Tibial artery (tissue), 4 donors: ENCODE measurements at places on chromosomes 3 and 15.

DNA sequence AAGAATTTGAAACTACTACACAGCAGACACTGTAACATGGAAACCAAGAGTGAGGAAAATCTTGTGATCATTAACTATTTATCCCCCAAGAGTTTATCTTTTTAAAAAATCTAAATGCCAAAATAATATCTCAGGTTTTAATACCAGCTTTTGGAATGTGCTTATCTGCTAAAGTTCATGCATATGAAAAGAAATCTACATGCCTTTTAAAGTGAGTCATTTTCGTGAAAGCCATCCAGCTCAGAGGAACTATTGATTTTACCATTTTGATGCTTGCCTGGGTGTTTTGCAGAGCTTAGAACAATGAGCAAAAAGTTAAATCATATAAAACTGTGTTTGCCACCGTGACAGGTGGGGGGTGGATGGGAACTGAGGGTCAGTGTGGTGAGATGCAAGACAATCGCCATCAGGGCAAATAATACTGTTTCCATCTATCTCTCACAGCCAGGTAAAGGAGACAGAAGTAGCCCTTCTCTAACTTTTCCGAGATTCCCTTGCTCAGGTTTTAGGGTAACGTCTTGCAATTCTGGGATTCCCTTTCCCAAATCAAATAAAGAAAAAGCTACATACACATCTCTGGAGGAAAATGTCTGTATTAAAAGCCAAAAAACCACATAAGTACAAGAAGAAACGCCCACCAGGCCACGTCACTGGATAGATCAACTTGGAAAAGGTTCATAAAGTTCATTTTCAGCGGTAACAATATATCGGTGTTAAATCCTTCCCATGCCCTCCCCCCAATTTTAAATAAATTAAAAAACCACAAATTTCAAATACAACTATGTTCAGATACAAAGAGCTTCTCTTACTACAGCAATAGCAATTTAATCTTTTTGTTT lies 2.0 kb downstream of the TMEM158 start:
- no peaks in the 10 kb centered on the region for H3K27me3 ChIP-seq
- H3K4me3 ChIP-seq: no peak overlapping the region
- H3K27ac ChIP-seq: no peak overlapping the region
- DNase-seq: no peak
- H3K4me1 ChIP-seq: peaks cover 12% of the 10 kb centered on the region

- H3K36me3 ChIP-seq: no peaks in the 10 kb centered on the region
- H3K27me3 ChIP-seq: peaks cover 10% of the 10 kb centered on the region
- no peak for DNase-seq
- no peak overlapping the region for H3K27ac ChIP-seq
Observed at GRCh38 chr3:44907612-44908011, 33.2 kb downstream of the TGM4 start.

DNA sequence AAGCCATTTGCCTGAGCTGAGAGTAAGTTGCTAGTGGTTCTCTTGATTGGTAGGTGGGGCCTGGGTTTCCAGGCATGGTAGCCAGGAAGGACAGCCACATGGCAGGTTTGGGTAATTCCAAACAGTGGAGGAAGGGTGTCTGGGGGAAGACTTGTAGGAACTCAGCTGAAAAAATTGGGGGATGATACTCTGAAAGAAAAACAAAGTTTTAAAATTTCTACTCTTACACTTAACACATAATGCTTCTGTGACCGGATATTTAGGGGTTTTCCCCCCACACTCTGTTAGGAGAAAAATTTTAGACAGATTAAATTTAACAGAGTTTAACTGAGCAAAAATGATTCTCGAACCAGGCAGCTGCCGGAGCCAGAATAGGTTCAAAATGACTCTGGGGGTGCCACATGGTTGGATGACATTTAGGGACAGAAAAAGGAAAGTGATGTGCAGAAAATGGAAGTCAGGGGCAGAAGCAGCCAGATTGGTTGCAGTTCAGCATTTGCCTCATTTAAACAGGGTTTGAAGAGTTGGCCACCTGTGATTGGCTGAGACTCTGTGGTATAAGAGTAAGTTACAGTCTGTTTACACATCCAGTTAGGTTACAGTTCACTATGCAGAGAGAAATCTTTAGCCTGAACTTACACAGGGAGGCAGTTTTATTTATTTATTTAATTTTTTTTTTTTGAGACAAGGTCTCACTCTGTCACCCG lies 8.1 kb downstream of the B2M start:
- H3K27me3 ChIP-seq: no peaks in the 10 kb centered on the region
- peaks cover 38% of the 10 kb centered on the region for H3K36me3 ChIP-seq
- DNase-seq: no peak
- H3K4me1 ChIP-seq: peaks cover 5% of the 10 kb centered on the region
- no peak overlapping the region for H3K4me3 ChIP-seq
- no peak overlapping the region for H3K27ac ChIP-seq

GRCh38 chr3:98726084-98726483 lies 37.1 kb upstream of the ST3GAL6 start:
- no peaks in the 10 kb centered on the region for H3K27me3 ChIP-seq
- H3K4me1 ChIP-seq: no peaks in the 10 kb centered on the region
- no peak overlapping the region for H3K4me3 ChIP-seq

DNA sequence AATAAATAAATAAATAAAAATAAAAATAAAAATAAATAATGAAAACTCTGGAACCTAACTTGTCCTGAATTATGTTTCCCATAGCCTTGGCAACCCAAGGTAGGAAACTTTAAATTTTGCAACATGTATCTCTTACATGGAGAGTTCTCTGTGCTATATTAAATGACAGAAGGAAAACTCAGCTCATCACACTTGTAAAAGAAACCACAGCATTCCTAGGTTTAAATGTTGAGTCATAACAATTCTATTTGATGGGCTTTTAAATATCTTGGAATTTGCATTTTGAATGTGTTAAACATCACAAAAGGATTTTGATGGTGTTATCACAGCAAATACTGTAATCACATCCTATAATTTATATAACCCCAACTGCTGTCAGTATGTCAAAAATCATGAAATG lies 144.2 kb downstream of the LRTM1 start:
- no peaks in the 10 kb centered on the region for H3K27me3 ChIP-seq
- no peak overlapping the region for H3K4me3 ChIP-seq
- no peak overlapping the region for H3K27ac ChIP-seq
- no peaks in the 10 kb centered on the region for H3K36me3 ChIP-seq

DNA sequence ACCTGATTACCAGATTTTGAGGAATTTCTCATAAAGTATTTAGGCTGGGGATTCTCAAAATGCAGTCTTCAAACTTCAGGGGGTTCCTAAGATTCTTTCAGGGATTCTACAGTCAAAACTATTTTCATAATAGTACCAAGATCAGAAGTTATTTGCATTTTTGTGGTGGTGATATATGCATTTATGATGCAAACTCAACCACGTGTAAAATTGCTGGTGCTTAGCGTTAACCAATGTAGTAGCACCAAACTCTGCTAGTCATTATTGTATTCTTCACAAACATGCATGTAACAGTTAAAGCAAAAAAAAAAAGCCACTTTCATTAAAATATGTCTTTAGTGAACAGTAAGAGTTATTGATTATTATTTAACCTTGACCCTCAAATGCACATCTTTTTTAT lies 274.9 kb upstream of the DNAJC19 start:
- no peak for DNase-seq
- no peaks in the 10 kb centered on the region for H3K4me1 ChIP-seq
- H3K4me3 ChIP-seq: no peak overlapping the region
- H3K27ac ChIP-seq: no peak overlapping the region
- H3K36me3 ChIP-seq: no peaks in the 10 kb centered on the region
- H3K27me3 ChIP-seq: no peaks in the 10 kb centered on the region

- no peaks in the 10 kb centered on the region for H3K27me3 ChIP-seq
- peaks cover 6% of the 10 kb centered on the region for H3K4me1 ChIP-seq
- no peak overlapping the region for H3K27ac ChIP-seq
- H3K36me3 ChIP-seq: no peaks in the 10 kb centered on the region
- DNase-seq: no peak
Observed at GRCh38 chr15:38991126-38991525, 426.5 kb upstream of the RASGRP1 start.

GRCh38 chr3:105842943-105843342 lies 25.9 kb downstream of the CBLB start:
- H3K27me3 ChIP-seq: no peaks in the 10 kb centered on the region
- H3K27ac ChIP-seq: no peak overlapping the region

DNA sequence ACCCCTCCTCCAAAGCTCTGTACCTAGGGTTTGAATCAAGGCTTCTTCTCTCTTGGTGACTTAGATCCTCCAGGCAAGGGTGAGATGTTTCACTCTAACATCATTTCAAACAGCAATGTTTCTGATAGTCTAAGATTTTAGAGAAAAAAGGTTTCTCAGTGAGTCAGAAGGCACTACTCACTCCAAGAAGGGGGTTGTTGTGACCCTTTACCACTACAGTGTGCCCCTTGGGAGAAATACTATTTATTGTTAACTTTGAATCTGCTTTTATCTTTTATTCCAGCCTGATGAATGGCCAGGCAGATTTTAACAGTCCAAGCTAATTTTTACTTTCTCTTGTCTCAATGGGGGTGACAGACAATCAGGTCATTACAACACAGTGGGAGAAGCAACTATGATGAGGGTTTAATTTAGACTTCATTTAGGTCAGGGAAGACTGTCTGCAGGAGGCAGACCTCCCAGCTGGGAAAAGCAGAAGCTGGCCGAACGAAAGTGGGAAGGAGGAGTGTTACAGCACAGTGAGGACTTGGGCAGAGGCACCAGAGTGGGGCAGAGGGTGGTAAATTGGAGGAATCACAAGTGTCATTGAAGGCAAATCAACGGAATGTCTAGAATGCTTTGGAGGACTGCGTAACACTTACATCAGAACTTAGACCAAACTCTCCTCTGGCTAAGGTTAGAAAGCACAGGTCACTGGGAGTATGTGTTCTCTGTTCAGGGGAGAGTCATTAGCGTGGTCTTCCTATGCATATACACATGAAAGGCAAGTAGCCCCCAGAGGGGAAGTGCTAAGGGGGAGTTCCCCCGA lies 21.2 kb downstream of the ZNF860 start:
- no peaks in the 10 kb centered on the region for H3K27me3 ChIP-seq
- no peak overlapping the region for H3K27ac ChIP-seq
- DNase-seq: no peak
- no peaks in the 10 kb centered on the region for H3K36me3 ChIP-seq
- no peaks in the 10 kb centered on the region for H3K4me1 ChIP-seq
- H3K4me3 ChIP-seq: no peak overlapping the region

GRCh38 chr3:159674583-159674982 lies 314.1 kb upstream of the IL12A start:
- no peaks in the 10 kb centered on the region for H3K36me3 ChIP-seq
- no peaks in the 10 kb centered on the region for H3K4me1 ChIP-seq
- no peak overlapping the region for H3K27ac ChIP-seq
- no peaks in the 10 kb centered on the region for H3K27me3 ChIP-seq

GRCh38 chr3:129620828-129621559 lies 14.5 kb upstream of the PLXND1 start:
- no peaks in the 10 kb centered on the region for H3K36me3 ChIP-seq
- H3K27me3 ChIP-seq: no peaks in the 10 kb centered on the region
- DNase-seq: no peak
- H3K4me3 ChIP-seq: no peak overlapping the region
- no peak overlapping the region for H3K27ac ChIP-seq

GRCh38 chr15:68957696-68958095 lies 27.4 kb downstream of the SPESP1 start:
- no peaks in the 10 kb centered on the region for H3K36me3 ChIP-seq
- H3K27me3 ChIP-seq: peaks cover 8% of the 10 kb centered on the region
- no peak for DNase-seq
- H3K4me1 ChIP-seq: no peaks in the 10 kb centered on the region
- no peak overlapping the region for H3K4me3 ChIP-seq

- H3K36me3 ChIP-seq: no peaks in the 10 kb centered on the region
- H3K4me3 ChIP-seq: no peak overlapping the region
- no peaks in the 10 kb centered on the region for H3K4me1 ChIP-seq
- H3K27ac ChIP-seq: no peak overlapping the region
- no peaks in the 10 kb centered on the region for H3K27me3 ChIP-seq
Observed at GRCh38 chr3:162165346-162165745, 668.7 kb downstream of the OTOL1 start.

DNA sequence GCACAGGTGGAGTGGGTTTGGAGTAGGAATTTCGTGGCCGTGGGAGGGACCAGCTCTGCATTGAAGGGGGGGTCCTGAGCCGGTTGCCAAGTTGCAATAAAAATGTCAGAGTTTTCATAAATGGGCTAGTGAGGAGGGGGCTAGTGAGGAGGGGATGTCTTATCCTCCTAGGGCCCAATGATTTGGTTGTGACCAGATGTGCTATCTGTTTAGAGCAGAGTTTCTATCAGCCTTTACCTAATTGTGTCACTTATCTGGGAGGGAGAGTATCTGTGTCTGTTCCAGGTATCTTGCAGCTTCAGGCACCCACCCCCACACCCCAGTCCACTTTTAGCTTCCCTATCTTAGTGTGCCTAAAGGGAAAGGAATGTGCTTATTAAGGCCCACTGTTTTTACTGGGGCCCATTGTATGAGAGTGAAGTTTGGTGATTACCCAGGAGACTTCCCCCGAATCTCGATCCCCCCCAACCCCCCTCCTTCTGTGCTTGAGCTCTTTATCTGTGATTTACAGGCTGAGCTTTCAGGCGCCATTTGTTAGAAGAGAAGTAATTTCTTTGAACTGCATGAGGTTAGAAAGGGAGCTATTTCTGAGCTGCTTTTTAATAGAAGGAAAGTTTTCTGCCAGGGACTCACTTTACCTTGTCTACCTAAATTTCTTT lies 42.6 kb downstream of the PPCDC start:
- H3K27me3 ChIP-seq: no peaks in the 10 kb centered on the region
- peaks cover 23% of the 10 kb centered on the region for H3K4me1 ChIP-seq
- H3K4me3 ChIP-seq: no peak overlapping the region

DNA sequence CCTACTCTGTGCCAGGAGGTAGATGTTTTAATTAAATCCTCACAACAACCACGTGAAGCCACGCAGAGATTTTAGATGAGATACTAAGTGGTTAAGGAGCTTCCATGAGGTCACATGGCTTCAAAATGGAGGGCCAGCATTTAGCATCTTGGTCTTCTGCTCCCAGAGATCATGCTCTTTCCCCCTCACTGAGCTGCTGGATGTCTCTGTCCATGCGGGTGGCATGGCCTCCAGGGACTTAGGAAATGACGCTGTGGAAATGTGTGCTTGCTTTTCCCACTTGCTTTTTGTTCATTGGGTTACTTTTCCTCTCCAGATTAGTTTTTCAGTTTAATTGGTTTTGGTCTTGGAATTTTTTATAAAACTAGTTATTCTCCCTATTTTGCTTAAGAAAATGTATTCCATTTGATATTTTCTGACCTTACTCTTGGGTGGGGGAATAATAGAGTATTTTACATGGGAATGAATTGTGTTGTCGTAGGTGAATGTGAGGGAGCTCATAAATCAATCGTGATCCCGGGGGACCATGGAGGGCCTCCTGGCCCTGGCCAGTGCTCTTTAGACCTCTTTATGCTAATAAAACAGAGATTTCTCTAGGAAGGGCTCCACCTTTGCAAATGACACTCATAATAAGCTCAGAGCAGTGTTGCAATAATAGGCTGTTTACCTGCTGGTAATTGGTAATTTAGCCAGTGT lies 376.0 kb upstream of the ONECUT1 start:
- no peaks in the 10 kb centered on the region for H3K36me3 ChIP-seq
- no peak overlapping the region for H3K27ac ChIP-seq
- H3K27me3 ChIP-seq: no peaks in the 10 kb centered on the region
- DNase-seq: no peak
